ENCODE measurements at places on chromosomes 2 and 18. TPM values are rescaled to one million over a fixed set of nuclear protein-coding genes. Genes with fewer than 3 reads are reported as not detected.

Gene VIL1
- total RNA-seq = not detected

Gene KIF5C
- total RNA-seq = 3.8 TPM

Gene ANKRD30BL
- total RNA-seq = not detected

Gene NABP1
- 18.5 TPM for total RNA-seq

Gene KCNK3
- 2.9 TPM for total RNA-seq
